ENCODE measurements at places on chromosomes 7 and 10.

- peak; percentile 19 for DNase-seq
Measured at GRCh38 chr7:1457949-1458682, 1.2 kb downstream of the MICALL2 start.

DNA sequence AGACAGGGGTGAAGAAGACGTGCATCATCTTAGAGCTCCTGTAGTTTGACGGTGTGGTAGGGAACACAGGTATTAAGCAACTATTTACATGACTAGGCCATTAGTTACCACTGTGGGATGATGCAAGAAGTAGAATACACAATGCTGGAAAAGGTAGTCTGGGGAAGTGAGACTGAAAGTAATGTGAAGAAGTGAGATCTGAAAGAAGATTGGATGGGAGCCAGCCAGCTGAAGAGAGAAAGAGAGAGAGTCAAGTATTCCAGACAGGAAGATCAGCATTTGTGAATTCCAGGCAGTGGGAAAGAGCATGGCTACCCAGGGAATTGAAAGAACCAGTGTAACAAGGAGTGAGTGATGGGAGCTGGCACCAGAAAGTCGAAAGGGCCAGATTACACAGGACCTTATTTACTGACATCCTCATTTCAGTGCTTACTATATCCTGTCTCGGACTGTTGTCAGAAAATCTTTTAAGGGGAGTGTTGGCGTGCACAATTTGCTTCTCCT, 4.0 kb upstream of the CFAP58 start:
- peak; percentile 89 for DNase-seq

GRCh38 chr10:118977835-118978234, 51.7 kb upstream of the NANOS1 start:
- DNase-seq = no peak

DNA sequence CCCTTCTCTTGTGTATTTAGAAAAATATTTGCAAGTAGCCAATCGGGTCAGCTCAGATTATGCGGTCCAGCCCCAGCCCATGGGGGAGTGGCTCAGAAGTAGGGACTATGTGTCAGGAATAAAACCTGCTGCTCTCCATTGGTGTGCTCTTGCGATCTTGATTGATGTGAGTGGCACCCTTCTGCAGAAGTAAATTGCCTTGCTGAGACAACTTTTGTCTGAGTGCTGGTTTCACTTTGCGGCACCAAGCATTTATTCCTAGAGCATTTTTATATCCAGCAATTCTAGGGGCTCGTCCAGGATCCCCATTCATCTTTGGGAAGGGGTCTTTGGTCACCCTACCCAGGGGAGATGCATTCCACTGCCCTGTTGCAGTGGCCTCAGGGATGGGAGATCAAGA, 26.1 kb upstream of the FAM221A start:
- no peak for DNase-seq

- peak; percentile 25 for DNase-seq
Measured at GRCh38 chr7:151798851-151799448, 78.0 kb downstream of the PRKAG2 start.

Measured in iris pigment epithelial cell (primary cell).